Choroid plexus epithelial cell (primary cell): ENCODE measurements at places on chromosomes 2 and 18.

DNA sequence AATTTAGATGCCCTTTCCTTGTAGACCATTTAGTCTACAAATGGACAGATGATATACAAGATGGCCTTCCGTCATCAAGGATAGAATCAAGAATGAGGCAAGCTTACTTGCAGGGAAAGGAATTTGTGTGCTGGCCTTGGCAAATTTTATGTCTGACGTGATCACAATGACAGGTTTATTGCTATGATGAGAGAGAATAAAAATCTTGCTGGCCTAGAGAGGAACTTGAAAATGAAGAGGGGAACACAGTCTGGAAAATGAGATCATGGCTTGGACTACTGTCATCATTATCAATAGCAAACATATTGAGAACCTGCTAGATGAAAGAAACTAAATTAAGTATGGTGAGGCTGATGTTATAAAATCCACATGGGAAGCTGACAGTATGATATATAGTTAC, 66.0 kb downstream of the CSRNP3 start:
- DNase-seq = no peak

DNA sequence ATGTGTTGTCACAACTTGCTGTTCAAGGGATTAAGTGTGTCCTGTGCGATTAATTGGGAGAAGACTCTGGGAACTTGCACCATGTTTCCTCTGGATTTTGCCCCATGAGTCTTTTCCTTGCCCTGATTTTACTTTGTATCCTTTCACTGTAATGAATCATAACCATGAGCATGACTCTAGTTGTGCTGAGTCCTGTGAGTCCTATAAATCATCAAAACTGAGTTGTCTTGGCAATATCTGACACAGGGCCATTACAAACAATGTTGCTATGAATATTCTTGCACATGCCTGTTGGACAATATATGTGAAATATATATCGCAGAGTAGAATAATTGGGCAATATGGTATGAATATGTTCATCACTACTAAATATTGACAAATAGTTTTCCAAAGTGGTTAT, 56.5 kb upstream of the COL5A2 start:
- no peak for DNase-seq

- no peak for DNase-seq
Observed at GRCh38 chr2:216936954-216937357, 77.1 kb upstream of the TNP1 start.

DNA sequence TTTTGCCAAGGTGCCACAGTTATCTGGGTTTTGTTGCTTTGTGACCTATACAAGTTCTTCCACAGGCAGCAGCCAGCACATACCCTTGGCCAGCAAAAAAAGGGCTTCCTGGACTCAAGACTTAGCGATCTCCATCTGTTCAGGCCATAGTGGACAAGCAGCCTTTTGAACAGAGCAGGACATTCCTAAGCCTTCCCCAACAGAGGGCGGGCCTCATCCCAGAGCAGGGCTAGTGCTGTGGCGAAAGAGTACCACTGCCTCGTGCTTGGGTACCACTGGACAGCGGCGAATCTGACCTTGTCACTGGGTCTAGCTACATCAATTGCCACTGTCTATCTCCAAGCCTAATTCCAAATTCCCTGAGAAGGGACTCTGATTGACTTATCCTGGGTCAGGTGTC, 56.4 kb downstream of the NAB1 start:
- DNase-seq = no peak

DNA sequence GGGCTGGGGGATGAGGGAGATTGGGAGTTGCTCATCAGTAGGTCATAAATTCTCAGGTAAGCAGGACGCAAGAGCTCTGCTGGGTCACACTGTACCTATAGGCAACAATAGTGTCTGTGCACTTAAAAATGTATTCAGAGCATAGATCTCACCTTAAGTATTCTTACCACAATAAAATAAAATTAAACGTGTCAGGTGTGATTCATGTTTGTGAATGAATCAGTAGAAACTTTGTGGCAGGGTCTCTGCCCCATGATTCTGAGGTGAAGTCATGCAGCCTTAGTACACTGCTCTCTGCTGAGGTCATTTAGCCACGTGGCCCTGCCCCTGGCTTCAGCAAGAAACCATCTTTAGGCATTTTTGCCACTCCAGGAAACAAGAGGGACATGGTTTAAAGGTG, 253.8 kb downstream of the FBXO15 start:
- no peak for DNase-seq

- DNase-seq = peak; percentile 49
Observed at GRCh38 chr18:68520406-68521075, 194.4 kb downstream of the TMX3 start.

DNA sequence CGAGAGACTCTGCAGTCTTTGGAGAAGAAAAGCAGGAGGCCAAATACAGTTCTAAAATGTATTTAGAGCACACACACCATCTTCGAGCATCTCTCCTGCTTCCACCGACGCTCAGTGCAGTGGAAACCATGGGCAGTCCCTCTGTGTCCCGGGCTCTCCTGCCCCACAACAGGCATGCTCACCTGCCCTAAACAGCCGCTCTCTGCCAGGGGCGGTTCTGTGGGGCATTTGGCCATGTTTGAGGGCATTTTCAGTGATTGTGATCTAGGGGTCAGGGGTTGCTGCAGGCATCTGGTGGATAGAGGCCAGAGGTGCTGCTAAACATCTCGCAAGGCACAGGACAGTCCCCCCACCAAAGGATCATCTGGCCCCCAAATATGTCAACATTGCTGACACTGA, 55.8 kb downstream of the EMX1 start:
- DNase-seq = no peak

- no peak for DNase-seq
Observed at GRCh38 chr18:25192065-25192464, 159.9 kb downstream of the ZNF521 start.
